ENCODE measurements at places on chromosomes 6 and 20. TPM values are rescaled to one million over a fixed set of nuclear protein-coding genes. Genes with fewer than 3 reads are reported as not detected.

GRCh38 chr20:47710665-47711045, 74.6 kb downstream of the SULF2 start:
- H3K36me3 ChIP-seq: no peaks in the 10 kb centered on the region
- no peaks in the 10 kb centered on the region for H3K27me3 ChIP-seq
- no peak for DNase-seq
- H3K4me3 ChIP-seq: no peak overlapping the region
- peaks cover 3% of the 10 kb centered on the region for H3K4me1 ChIP-seq
- no peak overlapping the region for H3K27ac ChIP-seq

DNA sequence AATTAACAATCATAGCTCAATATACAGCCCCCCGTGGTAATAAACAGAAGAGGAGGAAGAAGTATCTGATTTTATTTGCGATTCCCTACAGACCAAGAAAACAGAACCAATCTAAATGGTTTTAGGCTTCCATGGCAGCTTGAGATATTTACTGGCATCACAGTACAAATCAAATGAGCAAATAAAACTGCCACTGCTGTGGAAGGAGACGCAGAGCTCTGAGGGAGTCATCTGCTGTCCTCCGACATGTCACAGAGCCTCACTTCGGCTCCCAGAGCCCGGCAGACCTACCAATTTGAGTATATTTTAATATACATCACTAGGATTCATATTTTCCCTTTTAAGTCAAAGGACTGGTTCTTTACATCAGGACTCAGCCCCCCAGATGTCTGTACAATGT, 145.2 kb upstream of the KCNQ5 start:
- no peak overlapping the region for H3K4me3 ChIP-seq
- H3K27me3 ChIP-seq: no peaks in the 10 kb centered on the region
- no peaks in the 10 kb centered on the region for H3K4me1 ChIP-seq
- DNase-seq: no peak

The PNPLA1 gene
- polyA plus RNA-seq: 3.3 TPM

GRCh38 chr6:155033021-155033791, 38.1 kb downstream of the TIAM2 start:
- H3K27ac ChIP-seq: no peak overlapping the region
- no peak overlapping the region for H3K4me3 ChIP-seq
- H3K36me3 ChIP-seq: no peaks in the 10 kb centered on the region
- no peak for DNase-seq

DNA sequence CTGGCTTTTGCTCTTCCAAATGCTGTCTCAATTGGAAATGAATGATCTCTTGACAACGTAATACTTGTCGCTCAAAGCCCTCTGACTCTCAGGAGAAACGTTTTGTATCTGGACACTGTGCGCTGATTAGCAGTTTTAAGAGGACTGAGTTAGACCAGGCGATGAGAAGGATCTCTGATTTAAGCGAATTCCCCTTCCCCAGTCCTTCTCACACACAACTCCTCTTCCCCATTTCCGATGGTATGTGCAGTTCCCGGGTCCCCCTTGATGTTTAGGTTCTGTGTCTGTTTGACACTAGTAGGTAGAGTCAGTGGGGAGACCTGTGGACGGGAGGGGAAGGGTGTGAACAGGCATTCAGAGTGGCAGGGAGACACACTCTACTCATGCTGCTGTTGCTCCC, 2.5 kb downstream of the ZDHHC14 start:
- peaks cover 17% of the 10 kb centered on the region for H3K4me1 ChIP-seq
- H3K4me3 ChIP-seq: peak overlapping the region; percentile 79
- H3K36me3 ChIP-seq: no peaks in the 10 kb centered on the region
- peak; percentile 15 for DNase-seq
- H3K27me3 ChIP-seq: no peaks in the 10 kb centered on the region

The RIPOR3 gene
- 9.3 TPM for polyA plus RNA-seq

DNA sequence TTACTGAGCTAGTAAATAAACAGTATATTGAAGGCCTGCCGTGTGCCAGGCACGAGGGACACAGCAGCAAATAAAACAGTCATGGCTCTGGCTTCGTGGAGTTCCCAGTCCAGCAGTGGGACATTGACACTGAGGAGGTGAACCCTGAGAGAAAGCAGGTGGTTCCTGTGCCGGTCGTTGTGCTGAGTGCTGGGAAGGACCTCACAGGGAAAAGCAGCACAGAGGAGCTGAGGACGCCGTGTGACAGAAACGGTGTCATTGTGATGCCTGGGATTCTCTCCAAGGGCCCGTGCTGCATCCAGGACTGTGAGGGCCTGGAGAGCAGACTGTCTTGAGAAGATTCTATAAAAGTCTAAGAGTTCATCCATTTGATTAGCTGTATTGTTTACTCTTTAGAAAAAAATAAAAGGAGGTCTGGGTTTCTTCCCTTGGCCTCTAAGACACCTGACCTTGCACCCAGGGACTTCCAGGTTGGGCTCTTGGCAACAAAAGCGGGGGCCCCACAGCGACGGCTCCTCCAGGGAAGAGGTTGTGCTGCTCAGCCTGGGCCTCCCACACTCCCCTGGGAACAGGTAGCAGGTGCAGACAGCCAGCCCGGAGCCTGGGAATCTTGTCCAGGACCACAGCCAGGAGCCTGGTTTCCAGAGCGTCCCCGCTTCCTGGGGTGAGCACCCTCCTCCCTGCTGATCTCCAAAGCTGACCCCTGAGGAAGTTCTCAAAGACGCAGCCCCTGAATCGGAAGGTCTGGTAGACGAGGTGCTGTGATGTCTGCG, 251.2 kb upstream of the PMEPA1 start:
- DNase-seq: no peak
- no peak overlapping the region for H3K27ac ChIP-seq
- H3K36me3 ChIP-seq: no peaks in the 10 kb centered on the region
- H3K4me3 ChIP-seq: no peak overlapping the region
- no peaks in the 10 kb centered on the region for H3K27me3 ChIP-seq

DNA sequence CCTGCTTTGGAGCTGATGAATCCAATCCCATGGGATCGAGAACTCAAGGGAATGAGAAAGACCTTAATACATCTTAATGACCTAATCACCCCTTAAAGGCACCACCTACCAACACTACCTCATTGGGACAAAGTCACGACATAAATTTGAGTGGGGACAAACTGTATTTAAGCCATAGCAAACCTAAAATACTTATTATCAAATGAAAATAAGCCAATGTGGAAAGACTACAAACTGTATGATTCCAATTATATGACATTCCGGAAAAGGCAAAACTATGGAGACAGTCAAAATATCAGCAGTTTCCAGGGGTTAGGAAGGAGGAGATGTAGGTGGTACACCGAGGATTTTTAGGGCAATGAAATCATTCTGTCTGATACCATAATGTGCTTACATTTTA, 53.3 kb upstream of the NCOA3 start:
- H3K27ac ChIP-seq: no peak overlapping the region
- DNase-seq: no peak
- no peaks in the 10 kb centered on the region for H3K27me3 ChIP-seq
- H3K36me3 ChIP-seq: no peaks in the 10 kb centered on the region
- H3K4me1 ChIP-seq: no peaks in the 10 kb centered on the region

GRCh38 chr6:106963544-106963943, 11.0 kb downstream of the CD24 start:
- H3K4me1 ChIP-seq: no peaks in the 10 kb centered on the region
- no peak overlapping the region for H3K27ac ChIP-seq
- H3K27me3 ChIP-seq: no peaks in the 10 kb centered on the region
- H3K4me3 ChIP-seq: no peak overlapping the region
- no peaks in the 10 kb centered on the region for H3K36me3 ChIP-seq
- no peak for DNase-seq

The EPHA7 gene
- polyA plus RNA-seq: 6.5 TPM
